CD4-positive, CD25-positive, alpha-beta regulatory T cell (primary cell): ENCODE measurements at places on chromosomes 5 and 9. TPM values are rescaled to one million over a fixed set of nuclear protein-coding genes. Genes with fewer than 3 reads are reported as not detected.

The IL13 gene
- polyA plus RNA-seq, result not detected

The CARD9 gene
- polyA plus RNA-seq, result 0.82 TPM

The N4BP3 gene
- polyA plus RNA-seq, result 0.35 TPM

The LCNL1 gene
- not detected for polyA plus RNA-seq

The PHYHD1 gene
- polyA plus RNA-seq, result not detected

The CD72 gene
- polyA plus RNA-seq, result 4.0 TPM

The IFNK gene
- not detected for polyA plus RNA-seq

The KIAA0825 gene
- polyA plus RNA-seq, result 1.2 TPM

The PLPP7 gene
- not detected for polyA plus RNA-seq

The CARD6 gene
- polyA plus RNA-seq, result 5.8 TPM

The CAMK4 gene
- 85.3 TPM for polyA plus RNA-seq

The PALM2AKAP2 gene
- 0.11 TPM for polyA plus RNA-seq

The NR4A3 gene
- 0.21 TPM for polyA plus RNA-seq
